ENCODE measurements at places on chromosomes 2 and 18.
A peak's percentile ranks its signal among the peaks of the same experiment; 100 is the strongest.

DNA sequence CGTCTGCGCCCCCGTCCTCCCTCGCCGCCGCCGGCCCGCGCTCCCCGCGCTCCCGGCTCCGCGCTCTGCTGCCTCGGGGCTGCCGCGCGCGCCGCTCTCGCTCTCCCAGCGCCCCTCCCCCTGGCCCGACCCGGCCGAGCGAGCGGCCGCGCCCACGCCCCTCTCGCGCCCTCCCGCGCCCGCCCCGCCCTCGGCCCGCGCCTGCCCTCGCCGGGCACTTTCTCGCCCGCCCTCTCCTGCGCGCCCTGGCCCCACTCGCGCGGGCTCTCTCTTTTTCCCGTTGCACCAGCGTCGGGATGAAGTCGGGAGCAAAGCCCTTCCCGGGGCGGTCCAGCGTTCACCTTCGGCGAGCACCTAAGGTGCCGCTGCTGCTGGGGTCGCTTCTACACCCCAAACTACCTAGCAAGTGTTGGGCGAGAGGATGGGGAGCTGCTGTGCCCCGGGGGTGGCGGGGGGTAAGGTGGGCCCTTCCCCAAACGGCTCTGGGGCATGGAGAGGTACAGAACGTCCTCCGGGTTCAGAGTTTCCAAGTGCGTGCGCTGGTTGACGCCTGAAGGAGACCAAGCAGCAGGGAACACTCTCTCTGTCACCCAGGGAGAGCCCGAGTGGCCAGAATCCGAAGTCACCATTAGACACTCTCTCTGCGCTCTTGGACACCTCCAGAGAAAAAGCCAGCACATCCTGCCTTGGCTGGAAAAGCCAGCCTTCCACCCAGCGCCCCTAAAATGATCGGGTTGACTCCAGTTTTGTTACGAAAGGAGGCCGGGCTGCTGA lies at the start of gene COLEC12:
Gene COLEC12, minus strand, starts transcription at position 70 of the 774 bp plus-strand sequence. CDS start 187 bp downstream, outside the sequence.
- ATAC-seq, result no peak

DNA sequence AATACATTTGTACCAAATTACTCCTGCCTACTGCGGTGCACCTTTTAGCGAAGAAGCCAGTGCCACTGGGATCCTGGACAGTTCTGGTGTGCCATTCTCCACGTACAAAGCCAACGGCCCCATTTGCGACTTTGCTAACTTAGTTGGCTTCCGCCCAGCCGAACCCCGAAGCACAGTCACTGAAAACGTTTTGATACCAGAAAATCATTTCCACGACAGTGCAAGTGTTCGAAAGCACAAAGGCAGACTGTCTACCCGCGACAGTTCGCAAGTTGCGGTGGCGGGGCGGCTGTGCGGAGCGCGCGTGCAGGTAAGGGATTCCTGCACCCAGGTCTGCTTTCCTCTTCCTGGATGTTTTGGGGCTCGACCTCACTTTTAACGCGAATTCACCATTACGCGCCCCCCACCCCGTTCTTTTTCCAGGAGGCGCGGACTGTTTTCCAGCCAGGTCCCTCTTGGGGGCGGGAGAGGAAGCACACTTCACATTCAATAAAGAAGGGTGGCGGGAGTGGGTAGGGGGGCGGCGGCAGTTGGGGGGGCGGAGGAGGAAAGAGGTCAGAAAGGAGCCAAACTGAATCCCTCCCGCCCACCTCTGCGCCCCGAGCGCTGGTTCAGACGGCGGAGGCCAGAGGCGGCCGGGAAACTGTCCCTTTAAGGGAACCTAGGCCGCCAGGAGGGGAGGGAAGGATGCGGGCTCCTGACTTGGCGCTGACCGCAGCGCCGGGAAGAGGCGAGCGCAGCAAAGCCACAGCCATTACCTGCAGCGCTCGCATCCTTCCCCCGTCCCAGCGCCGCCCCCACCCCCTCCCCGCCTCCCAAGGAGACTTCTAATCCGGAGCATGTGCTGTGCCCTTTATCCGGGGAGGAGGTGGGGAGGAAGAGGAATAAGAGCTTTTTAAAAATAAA lies 107.4 kb upstream of the KCTD1 start:
- no peak for ATAC-seq

GRCh38 chr2:238143239-238143951 lies 4.9 kb downstream of the KLHL30 start:
- no peak for ATAC-seq

DNA sequence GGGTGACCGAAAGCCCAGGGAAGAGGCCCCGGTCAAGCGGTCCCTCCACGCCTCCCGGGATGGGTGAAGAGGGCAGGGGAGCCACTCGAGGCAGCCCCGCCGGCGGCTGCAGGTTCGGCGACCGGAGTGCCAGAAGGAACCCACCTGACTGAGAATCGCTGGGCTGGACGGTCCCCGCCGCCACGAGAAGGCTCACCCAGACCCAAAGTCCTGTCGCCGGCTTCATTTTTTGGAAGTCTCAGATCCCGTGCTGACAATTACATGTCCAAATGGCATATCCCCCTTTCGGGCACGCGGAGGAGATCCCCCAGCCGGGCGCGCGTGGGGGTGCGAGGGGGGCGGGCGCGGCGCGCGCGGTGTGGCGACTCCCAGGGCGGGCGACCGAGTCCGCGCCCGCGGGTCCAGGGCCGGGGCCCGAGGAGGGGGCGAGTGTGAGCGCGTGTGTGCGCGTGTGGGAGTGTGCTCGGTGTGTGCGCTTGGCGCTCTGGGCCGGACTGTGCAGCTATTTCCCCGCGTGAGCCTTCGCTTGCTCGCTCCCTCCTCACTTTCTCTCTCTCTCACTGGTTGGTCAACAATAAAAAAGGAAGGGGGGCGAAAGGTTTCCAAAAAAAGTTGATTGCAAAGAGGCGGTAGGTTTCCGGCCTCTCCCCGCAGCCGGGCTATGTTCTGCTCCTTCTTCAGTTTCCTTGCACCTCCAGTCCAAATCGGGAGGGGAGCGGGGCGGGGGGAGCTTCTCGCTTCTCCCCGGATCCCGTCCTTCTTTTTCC lies at the start of gene ERBB4:
Gene ERBB4, minus strand, starts transcription at position 498 of the 767 bp plus-strand sequence. Its CDS starts 272 bp downstream, at position 226.
- ATAC-seq, result peak; percentile 24

GRCh38 chr2:208266553-208266893 lies 468 bp downstream of the PIKFYVE start:
- ATAC-seq, result no peak

GRCh38 chr2:128371248-128371630 lies 52.6 kb upstream of the HS6ST1 start:
- ATAC-seq, result no peak

- no peak for ATAC-seq
Measured at GRCh38 chr2:143160732-143161707, 31.8 kb downstream of the ARHGAP15 start.

- no peak for ATAC-seq
Measured at GRCh38 chr2:70726947-70727725, 40.9 kb downstream of the ADD2 start.

DNA sequence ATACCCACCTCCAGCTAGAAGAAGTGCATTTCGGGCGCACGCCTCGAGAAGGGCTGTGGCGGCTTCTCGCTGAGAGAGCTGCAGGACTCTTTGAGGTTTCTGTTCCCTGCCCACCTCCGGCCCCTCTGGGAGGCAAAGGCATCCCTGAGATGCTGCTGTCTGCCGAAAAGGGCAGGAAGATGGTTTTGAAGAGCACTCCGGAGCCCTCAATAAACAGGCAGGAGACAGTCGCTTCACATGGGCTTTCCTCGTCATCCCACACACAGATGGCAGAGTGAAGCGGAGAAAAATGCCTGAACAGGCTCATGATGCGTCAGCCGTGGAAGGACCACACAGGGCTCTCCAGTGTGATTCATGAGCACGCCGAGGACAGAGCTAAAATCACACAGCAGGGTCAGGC lies 25.4 kb upstream of the GLI2 start:
- no peak for ATAC-seq
